ENCODE measurements at places on chromosomes 16 and 17.

DNA sequence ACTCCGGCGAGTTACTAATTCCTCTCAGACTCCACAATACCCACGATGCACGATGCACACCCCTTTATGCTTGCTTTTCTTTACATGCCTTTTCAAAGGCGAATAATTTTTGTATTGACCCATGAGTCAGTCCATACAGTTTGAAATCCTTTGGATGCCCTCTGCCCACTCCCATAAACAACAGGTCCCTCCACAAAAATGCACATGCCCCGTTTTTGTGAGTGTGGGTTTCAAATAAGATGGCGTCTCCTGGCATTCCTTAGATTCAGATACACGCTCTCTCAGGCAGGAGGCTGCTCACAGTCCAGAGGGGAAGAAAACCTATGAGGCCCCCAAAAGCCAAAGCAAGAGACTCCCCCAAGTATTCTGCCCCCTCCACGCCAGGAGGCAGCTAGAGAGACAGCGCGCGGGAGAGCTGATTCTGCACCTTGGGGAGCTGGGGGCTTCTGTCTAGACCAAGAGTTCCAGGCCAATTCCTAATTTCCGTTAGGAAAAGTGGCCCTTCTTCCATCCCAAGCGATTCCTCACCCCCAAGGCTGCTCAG lies 19.6 kb upstream of the HOXB9 start:
- no peak for DNase-seq

- no peak for DNase-seq
Observed at GRCh38 chr16:82067042-82067803, 32.2 kb downstream of the HSD17B2 start.

DNA sequence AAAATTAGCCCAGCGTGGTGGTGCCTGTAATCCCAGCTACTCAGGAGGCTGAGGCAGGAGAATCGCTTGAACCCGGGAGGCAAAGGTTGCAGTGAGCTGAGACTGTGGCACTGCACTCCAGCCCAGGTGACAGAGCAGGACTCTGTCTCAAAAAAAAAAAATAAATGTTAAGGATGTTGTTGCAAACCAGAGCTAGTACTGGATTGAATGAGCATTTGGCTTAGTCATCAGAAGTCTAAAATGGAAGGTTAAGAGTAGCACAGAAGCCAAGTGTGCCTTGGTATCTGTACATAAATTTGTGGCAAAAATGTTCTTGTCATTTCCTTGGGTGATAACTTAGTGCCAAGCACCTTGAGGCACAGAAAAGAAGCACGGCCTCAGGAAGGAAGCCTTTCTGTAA lies 50.6 kb upstream of the MED9 start:
- DNase-seq = no peak

GRCh38 chr16:71255721-71256120 lies 25.2 kb upstream of the HYDIN start:
- no peak for DNase-seq

- DNase-seq = peak; percentile 57
Observed at GRCh38 chr17:39927929-39928857, 661 bp downstream of the LRRC3C start.

DNA sequence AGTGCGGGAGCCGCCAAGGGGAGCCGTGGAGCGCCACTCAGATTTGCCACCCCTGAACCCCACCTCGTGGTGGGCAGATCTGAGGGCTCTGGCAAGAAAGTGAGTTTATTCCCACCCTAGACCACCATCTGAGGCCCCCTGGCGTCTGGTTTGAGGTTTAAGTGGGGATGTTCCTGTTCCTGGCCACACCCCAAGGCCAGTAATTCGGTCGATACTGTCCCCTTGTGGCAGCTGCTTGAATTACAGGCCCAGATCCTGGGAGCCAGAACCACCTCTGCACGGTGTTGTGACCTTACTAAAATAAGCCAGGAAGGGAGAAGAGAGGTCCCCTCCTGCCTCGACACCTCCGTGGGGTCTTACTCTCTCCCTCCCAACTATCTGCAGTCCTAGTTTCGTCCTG lies 3.3 kb upstream of the LAT start:
- DNase-seq = no peak

DNA sequence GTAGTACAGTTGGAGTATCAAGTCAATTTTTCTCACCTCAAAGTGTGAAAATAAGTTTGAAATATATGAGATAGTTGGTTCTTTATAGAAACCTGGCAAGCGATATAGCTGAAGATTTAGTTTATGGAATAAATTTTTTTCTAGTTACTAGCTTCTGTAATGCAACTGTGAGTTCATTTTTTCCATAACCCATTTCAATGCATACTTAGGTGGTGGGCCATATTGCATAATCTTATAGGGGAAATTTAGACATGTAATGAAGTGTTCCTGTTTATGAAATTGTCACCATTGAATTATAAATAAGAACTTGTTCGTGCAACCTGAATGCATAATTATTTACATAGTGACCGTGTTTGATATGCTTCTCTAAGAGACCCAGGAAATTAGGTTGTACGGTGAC lies 9.0 kb downstream of the MOSMO start:
- no peak for DNase-seq

DNA sequence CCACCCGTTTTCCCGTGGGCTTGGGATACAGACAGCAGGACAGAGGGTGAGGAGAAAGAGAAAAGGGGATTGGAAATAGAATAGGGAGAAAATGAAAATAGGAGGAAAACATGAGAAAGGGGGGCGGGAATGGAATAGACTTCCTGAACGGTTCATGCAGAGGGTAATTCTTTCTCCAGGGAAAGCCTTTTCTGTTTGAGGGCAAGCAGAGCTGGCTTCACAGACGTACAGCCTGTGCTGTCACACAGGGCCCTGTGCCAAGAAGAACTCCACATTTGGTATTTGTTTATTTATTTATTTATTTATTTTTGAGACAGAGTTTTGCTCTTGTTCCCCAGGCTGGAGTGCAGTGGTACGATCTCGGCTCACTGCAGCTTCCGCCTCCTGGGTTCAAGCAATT lies 12.0 kb downstream of the MILR1 start:
- DNase-seq = no peak

DNA sequence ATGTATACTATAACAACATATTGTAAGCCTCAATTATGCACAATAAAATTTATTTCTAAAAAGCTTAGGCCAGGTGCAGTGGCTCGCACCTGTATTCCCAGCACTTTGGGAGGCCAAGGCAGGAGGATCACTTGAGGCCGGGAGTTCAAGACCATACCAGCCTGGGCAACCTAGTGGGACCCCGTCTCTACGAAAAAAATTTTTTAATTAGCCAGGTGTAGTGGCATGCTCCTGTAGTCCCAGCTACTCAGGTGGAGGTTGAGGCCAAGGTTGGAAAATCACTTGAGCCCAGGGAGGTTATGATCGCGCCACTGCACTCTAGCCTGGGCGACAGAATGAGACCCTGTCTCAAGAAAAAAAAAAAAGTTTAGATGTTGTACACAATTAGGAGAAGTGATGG lies 45.5 kb downstream of the VMP1 start:
- no peak for DNase-seq

DNA sequence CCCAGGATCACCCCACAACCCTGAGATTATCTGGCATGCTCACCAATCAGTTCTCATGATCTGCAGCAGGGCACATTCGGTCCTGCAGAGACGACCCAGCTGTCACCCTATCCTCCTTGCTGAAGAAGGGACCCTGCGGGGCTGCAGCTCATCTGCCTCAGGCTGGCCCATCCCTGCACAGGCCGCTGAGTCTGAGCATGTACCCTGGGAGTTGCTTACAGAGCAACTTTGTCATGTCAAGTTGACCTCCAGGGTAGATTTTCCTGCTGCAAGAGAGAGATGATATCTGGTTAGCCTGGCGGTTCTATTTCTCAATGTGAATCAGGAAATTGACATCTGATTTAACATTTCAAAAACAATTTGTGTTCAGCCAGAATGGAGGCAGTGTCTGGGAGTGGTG lies 36.0 kb upstream of the ADCY9 start:
- DNase-seq = no peak

DNA sequence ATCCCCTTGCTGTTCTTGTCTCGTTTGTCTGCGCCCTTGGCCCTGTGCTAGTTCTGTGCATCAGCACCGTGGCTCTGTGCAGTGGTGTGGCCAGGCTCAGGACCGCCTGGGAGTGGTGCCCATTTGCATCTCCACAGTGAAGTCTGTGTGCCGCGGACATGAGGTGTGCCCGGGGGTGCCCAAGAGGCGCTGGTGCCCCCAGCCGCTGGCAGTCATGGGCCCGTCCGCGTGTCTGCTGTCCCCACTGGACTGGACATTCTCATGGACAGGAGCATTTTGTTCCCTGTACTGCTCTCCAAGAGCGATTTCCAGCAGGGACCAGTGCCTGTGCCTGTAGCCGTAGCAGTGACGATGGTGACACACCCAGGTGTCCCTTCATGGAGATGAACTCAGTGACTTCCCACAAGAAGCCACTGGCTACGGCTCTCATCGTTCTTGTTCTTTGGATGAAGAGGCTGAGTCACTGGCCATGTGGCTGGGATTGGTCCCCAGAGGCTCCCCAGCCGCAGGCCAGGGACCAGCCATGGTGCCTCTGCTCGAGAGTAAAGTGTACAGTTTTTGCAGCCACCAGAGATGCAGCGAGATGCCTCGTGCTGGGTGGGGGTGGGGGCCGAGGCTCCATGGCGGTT lies 13.0 kb upstream of the MC1R start:
- DNase-seq = no peak

GRCh38 chr17:27157898-27158297 lies 136.0 kb upstream of the WSB1 start:
- DNase-seq = no peak

GRCh38 chr16:14354561-14355351 lies 275.3 kb downstream of the PARN start:
- DNase-seq = no peak
